ENCODE measurements at places on chromosomes 11 and 22.

DNA sequence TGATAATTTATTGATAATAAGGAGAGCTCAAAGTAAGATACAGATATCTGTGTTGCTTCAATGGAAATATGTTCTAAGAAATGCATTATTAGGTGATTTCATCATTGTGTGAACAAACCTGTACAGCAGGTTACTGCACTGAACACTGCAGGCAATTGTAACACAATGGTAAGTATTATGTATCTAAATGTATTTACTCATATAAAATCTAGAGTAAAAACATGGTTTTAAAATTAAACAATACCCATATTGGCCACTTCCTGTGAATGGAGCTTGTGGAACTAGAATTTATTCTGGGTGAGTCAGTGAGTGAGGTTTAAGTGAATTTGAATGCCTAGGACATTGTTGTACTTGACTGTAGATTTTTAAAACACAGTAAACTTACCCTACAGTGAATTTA lies 722.9 kb upstream of the RAG2 start:
- DNase-seq, result no peak

- peak; percentile 79 for DNase-seq
Measured at GRCh38 chr11:134032501-134033091, 36.3 kb upstream of the JAM3 start.

DNA sequence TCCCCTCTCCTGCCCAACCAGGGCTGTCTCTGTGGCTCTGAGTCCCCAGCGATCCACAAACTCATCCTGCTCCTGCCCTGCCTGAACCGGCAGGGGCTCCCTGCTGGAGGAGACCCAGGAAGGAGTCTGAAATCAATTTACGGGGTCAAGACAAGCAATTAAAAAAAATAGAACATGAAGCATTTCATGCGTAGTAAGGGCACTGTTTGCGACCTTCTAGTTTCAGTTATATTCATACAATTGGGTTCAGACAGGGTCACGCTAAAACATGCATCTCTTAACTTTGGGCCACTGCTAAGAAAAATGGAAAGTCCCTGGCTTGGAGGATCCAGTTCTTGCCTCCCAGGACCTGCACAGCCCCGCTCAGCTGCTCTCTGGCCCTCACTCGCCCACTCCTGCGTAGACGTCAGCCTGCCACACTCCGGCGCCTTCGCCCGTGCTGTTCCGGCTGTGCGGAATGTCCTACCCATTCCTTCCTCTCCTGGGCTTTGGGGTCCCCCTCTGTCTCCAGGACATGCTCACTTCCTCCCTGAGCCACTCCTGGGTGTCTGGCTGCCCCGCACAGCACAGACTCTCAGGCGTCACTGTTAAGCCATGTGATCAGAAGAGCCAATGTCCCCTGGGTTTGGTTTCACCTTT lies 12.8 kb downstream of the NFAM1 start:
- no peak for DNase-seq

DNA sequence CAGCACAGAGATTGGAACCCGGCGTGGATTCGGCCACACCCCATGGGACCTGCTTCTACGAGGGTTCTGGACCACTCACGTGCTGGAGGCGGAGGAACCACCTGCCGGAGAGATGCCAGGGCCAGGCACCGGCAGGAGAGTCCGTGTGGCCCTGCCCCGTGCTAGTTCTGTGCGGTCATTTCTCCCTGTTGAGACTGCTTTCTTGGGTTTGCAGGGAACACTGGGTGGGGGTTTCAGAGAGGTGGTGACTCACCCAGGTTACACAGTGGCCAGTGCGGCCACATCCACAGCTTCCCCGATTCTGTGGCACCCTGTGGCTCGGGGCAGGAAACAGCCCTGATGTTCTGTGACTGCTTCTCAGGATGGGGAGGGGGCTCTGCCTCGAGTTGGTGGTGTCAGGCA lies 3.6 kb upstream of the PHLDA2 start:
- no peak for DNase-seq

DNA sequence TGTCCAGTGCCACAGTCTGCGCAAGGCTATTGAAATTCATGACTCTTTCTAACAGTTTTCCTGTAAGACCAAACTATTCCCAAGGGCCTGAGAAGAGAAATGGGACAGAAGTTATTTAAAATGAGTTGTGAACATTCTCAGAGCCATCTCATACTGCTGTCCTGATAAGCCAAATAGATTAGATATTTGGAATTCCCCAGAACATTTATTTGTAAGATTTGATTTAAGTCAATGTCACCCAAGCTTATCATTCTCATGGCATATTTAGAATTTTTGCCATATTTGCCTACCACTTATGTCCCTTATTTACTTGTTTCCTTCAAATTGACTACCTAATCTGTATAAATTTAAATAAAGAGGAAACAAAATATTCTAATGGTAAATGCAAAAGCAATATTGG lies 82.4 kb downstream of the NAV2 start:
- DNase-seq, result no peak

DNA sequence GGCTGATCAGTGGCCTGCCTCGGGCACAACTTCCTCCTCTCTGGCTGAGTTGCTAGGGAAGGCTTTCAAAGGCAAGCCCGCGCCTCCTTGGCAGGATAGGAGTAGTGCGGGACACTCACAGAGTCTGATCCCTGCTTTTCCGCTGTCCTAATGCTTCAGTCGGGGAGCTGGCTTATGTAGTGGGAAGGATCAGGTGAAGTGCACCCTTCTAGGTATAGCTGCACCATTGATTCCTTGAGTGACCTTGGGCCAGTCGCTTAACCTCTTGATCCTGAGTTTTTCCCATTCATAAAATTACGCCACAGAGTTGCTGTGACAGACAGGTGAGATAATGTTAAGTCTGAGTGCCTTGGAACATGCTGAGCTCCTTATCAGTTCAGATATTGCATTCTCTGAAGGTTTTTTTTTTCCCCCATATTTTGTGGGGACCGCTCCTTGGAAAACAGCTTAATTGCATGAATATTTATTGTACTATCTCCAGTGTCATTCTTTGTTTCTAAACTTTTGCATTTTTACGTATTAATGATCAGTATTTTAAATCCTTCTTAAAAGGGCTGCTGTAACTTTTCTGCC lies 961 bp downstream of the IPO7 start:
- no peak for DNase-seq

GRCh38 chr11:95557376-95557775 lies 232.2 kb downstream of the FAM76B start:
- DNase-seq, result no peak

- DNase-seq, result no peak
Measured at GRCh38 chr11:100777103-100777502, 90.0 kb downstream of the ARHGAP42 start.

DNA sequence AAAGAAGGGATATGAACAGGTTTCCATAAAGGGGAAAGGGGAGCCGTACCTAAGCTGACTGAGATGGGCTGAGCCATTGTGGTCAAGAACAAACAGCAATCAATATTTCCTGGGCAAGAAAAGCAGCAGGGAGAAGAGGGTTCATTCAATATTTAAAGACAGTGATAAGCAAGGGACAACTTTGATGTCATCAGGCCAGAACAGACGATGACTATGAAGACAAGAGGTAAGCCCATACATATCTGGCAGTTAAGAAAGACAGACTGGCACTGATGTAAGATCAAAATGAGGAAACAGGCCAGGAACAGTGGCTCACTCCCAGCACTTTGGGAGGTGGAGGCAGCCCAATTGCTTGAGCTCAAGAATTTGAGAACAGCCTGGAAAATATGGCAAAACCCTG lies 2.4 kb downstream of the OR5A2 start:
- DNase-seq, result no peak

DNA sequence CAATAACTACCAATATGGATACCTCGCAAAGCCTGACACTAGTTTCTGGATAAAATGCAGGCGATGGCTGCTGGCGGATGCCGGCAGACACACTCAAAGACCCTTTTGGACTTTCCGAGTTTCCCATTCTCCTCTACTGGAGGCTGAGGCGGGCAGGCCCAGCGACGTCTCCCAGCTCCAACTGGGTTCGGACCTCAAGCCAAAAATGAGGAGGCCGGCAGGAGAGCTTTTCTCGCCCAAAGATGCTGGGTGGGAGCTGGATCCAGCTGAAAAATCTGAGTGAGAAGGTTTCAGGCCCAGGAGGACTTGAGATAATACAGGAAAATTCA lies 428 bp upstream of the FEZ1 start:
- no peak for DNase-seq

GRCh38 chr22:43976861-43977795 lies 21.9 kb downstream of the SAMM50 start:
- DNase-seq, result no peak

DNA sequence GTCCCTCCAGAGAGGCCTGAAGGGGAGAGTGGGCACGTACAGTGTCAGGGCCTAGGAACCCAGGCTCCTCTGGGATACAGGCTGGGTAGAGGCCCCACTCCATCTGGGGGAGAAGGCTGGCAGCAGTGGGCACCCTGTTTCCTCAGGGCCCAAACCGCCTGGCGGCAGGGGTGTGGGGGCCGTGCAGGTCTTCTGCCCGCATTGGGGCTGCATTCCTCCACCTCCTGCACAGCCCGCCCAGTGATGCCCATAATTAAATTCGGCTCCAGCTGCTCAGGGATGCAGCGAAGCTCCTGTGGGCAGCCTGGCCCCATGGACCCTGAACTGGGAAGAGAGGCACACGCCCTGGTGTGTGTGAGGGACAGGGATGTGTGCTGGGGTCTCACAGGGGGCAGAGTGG lies 35.4 kb downstream of the KCNQ1OT1 start:
- DNase-seq, result no peak

- DNase-seq, result no peak
Measured at GRCh38 chr11:95363164-95363563, 132.2 kb upstream of the SESN3 start.

DNA sequence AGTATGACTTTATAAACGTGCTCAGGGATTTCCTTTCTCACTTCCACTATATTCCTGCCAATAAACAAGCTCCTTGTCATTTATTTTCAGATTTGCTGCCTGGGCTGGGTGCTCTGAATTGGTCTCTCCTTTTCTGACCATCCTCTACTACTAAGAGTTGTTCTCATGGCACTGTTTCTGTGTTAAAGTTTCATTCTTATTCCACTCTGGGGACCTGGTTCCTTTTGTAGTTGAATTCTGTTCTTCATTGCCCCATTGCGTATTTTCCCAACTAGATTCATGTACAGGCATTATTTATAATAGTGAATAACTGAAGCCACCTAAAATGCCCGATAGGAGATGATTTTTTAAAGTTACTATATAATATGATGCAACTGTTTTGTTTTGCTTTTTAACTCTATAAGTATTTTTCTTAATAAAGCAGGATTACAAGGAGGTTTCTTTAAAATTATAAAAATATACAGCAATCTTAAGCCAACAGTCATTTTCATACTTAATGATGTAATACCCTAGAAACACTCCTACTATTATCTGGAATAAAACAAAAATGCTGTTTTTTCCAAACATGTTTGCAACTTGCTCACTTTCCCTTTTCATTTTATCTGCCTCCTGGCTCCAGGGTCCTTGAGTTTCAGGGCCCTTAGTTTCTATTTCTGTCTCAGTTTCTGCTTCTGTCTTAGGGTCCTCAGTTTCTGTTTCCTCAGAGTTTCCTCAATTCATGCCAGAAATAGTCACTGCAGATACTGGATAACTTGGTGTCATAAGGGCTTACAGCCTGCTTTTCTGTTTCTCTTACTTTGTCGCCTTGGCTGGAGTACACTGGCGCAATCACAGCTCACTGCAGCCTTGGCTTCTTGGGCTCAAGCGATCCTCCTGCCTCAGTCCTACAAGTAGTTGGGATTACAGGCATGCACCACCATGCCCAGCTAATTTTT lies 9.8 kb upstream of the FUT4 start:
- DNase-seq, result no peak

DNA sequence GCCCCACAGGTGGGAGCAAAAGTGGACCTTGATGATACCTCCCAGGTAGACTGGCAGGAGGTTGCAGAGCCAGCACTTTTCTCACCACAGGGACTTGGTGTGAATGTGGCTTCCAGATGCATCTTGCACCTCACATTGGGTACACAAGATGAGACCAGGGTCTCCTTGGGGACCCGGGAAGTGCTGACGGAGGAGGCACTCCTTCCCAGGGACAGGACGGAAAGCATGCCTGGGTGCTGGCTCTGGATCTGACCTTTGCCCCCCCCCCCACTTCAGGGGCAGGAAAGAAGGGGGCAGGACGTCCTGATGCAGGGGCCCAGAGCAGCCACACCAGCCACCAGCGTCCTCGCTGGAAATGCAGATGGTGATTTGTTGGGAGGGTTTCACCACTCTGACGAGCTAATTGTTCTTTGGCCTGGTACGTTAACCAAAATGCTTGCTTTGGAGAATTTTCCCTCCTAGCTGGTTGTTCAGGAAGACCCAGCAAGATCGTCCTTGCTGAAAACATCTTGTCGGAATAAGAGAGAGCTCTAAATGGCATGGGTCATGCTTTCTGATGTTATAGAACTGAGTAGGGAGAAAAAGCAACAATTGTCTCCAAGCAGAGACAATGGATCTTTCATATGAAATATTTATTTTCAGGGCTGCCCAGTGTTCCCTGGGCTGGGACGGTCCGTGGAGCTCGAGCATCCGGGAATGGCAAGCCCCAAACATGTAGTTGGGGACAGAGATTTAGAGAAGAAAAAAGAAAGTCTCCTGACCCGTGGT lies 74.4 kb upstream of the PPARA start:
- DNase-seq, result no peak

GRCh38 chr11:12773591-12773990 lies 99.4 kb downstream of the TEAD1 start:
- DNase-seq, result no peak

DNA sequence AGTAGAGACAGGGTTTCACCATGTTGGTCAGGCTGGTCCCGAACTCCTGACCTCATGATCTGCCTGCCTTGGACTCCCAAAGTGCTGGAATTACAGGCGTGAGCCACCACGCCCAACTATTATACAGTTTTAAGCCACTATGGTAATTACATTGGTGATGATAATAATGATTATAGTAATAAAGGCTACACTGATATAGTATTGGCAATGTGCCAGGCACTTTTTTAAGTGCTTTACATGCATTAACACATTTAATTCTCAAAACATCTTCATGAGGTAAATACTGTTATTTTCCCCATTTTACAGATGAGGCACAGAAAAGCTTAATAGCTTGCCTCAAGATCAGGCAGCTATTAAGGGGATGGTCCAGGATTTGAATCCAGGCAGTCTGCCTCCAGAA lies 222.5 kb downstream of the SOX6 start:
- no peak for DNase-seq

GRCh38 chr11:76661306-76661751 lies 9.2 kb downstream of the LRRC32 start:
- DNase-seq, result no peak

DNA sequence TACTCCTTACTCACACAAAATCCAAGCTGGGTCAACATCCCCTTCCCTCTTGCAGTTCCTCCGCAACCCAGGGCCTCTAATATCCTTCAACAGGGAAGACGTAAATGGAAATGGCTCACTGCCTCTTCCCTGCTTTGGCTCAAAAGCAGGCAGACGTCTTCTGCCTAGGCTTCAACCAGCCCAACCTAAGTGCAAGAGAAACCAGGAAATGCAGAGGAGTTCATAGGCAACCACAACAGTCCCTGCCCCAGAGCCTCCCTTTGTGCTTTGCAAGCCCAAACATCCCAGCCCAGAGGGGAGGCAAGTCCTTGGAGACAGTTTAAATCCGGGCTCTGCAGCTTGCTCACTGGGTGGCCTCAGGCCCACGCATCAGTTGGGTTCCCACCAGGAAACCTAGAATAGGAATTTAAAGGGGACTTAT lies 33.3 kb downstream of the CD6 start:
- no peak for DNase-seq

Measured in SHP77 (cell line).